ENCODE measurements at places on chromosomes 12 and 14. TPM values are rescaled to one million over a fixed set of nuclear protein-coding genes. Genes with fewer than 3 reads are reported as not detected.
A peak's percentile ranks its signal among the peaks of the same experiment; 100 is the strongest.

DNA sequence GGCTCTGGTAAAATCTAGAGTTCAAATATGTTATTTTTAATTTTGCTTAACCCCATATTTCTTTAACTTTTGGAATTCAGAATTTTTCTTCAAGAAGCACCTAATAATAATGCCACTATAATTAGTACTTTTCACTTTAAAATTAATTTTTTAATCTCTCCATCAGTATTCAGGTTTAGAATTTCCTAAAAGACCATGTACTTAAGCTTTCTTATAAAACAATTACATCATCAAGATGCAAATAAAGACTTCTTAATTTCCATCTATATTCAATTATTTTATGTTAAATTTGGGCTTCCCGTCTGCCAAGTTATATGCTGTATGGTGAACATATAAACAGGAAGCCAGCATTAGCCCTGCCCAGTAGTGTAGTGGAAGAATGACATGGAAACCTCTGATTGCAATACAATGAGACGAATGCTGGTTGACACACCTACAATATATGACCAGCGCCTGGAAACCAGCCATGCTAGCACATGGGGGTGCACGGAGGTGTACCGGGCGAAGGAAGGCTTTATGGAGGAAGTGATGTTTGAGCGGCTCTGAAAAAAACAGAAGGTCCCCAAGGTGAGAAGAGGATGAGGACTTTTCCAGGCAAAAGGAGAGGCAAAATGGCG, 82.2 kb downstream of the LLPH start:
- no peak for DNase-seq

DNA sequence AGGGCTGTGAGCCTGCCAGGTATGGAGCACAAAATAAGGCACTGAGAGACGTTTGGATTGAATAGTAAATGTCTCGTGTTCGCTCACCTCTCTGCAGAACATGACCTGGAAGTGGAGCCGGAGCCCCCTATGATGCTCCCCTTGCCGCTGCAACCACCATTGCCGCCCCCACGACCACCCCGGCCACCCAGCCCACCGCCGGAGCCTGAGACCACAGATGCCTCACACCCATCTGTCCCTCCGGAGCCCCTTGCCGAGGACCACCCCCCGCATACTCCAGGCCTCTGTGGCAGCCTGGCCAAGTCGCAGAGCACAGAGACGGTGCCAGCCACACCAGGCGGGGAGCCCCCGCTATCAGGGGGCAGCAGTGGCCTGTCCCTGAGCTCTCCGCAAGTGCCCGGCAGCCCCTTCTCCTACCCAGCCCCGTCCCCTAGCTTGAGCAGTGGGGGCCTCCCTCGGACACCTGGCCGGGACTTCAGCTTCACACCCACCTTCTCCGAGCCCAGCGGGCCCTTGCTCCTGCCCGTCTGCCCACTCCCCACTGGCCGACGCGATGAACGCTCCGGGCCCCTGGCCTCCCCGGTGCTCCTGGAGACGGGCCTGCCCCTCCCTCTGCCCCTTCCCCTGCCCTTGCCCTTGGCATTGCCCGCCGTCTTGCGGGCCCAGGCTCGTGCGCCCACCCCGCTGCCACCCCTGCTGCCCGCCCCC, 18.7 kb downstream of the SETD1B start:
- DNase-seq, result no peak

CELA1 gene
- total RNA-seq, result not detected

SERPINA9 gene
- not detected for total RNA-seq

- no peak for DNase-seq
Observed at GRCh38 chr14:44383636-44384035, 123.4 kb downstream of the FSCB start.

DNA sequence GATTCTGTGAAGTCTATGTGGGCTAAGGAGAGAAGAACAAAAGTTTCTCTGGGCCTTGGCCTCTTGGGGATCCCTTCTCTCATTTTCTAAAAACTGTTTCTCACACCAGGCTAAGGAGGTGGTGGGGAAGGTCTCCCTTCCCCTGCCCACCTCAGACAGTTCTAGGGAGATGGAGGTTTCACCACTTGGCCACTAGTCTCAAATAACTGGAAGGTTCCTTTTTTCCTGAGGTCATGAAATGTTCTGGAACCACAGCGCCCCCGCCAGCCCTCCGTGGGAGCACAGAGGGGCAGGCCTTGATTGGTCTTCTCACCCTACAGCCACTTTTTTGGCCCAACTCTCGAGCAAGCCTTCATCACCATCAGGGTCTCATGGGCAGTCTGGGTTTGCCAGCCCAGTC, 12.6 kb downstream of the C12orf43 start:
- no peak for DNase-seq

ZFC3H1 gene
- 6.5 TPM for total RNA-seq

- no peak for DNase-seq
Observed at GRCh38 chr14:57761800-57762199, 104.1 kb downstream of the SLC35F4 start.

SLC10A1 gene
- 0.22 TPM for total RNA-seq

DNA sequence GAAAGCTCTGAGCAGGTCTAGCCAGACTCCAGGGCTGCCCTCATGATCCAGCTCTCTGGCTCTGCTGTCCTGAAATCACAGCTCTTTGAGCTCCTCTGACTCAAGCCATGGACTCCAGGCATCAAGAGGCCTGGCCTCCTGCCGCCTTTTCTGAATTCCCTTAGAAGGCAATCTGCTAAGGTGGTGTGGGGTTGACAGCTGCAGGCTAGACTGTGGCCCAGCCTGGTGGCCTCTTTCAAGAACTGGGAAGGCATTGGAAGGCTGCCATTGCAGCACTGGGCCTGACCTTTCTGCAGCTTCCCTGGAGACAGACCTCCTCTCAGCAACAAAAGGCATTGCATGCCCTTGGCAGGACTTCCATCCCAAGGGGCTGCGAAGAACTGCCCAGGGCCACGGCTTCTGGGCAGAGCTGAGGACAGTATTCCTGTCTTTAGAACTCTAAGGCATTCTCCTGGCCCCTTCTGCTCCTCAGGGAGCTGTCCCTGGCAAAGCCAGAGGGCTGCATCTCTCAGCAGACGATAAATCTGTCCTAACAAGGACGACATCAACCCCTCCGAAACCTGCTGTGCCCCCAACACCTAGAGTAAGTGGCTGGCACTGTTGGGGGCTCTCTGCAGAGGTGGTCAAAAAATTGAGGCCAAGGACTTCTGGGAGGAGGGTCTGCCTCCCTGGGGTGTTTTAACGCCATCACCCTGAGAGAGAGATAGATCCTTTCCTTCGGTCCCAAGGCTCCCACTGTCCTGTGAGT, 115.6 kb downstream of the RBM19 start:
- DNase-seq, result peak; percentile 89

- no peak for DNase-seq
Observed at GRCh38 chr12:49733219-49734017, 7.9 kb upstream of the TMBIM6 start.

DAO gene
- not detected for total RNA-seq

CPM gene
- 20.5 TPM for total RNA-seq

- no peak for DNase-seq
Observed at GRCh38 chr12:65922077-65922476, 97.8 kb downstream of the HMGA2 start.

KRT85 gene
- not detected for total RNA-seq

GRCh38 chr12:19021646-19022045, 107.9 kb upstream of the PLEKHA5 start:
- no peak for DNase-seq

RASSF9 gene
- 0.46 TPM for total RNA-seq

- DNase-seq, result peak; percentile 86
Observed at GRCh38 chr12:132593938-132594358, 16.4 kb downstream of the LRCOL1 start.

KRT79 gene
- total RNA-seq, result not detected

DNA sequence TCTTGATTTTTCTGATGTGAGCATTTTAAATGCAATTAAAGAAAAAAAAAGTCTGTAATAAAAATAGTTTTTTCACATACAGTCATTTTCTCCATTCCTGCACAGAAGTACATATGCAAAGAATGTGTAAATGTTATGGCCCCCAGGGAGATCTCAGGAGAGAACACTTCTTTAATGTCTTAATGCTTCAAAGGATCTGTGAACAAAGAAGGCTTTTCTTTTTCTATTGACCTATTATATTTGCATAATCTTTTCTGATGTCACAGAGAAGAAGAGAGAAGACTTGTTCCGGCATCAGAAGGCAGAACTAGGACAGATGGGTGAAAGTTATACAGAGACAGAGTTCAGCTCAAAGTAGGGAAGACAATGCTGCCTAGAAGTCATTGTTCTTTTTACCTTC, 413.5 kb upstream of the STXBP6 start:
- DNase-seq, result no peak

GRCh38 chr12:32072102-32072501, 34.5 kb upstream of the BICD1 start:
- DNase-seq, result no peak

- DNase-seq, result no peak
Observed at GRCh38 chr14:69675245-69675583, 63.8 kb downstream of the SUSD6 start.

DNA sequence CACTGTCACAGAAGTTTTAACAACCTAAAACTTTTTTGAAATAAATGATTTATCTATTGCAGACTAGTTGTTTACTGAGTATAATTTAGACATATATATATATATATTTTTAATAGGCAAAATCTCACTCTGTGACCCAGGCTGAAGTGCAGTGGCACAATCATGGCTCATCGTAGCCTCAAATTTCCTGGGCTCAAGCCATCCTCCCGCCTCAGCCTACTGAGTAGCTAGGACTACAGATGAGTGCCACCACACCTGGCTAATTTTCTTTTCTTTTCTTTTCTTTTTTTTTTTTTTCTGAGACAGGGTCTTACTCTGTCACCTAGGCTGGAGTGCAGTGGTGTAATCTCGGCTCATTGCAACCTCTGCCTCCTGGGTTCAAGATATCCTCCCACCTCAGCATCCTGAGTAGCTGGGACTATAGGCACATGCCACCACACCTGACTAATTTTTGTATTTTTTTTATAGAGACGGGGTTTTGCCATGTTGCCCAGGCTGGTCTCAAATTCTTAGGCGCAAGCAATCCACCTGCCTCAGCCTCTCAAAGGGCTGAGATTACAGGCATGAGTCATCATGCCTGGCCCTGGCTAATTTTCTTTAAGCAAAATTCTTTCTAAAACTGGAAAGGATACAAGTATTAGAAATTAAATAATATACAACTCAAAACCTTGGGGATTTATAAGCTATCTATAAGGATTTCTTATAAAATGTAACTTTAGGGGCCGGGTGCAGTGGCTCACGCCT, 23.1 kb downstream of the EEA1 start:
- DNase-seq, result peak; percentile 38

DNA sequence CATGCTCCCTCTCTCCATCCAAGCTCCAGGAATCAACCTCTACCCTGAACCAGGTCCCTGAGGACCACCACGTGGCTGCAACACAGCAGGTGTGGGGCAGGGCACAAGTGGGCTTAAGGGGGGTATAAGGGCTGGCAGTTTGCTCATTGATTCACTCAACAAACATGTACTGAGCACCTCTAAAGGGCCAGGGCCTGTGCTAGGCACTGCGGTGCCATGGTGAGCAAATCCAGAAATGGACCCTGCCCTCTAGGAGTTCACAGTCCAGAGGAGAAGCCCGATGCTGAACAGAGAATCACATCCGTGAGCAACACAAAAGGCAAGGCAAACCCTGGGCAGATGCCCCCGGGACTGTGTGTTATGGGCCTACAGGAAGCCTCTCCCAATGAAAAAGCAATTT, 6.5 kb upstream of the AQP2 start:
- no peak for DNase-seq

MANSC4 gene
- not detected for total RNA-seq

DNA sequence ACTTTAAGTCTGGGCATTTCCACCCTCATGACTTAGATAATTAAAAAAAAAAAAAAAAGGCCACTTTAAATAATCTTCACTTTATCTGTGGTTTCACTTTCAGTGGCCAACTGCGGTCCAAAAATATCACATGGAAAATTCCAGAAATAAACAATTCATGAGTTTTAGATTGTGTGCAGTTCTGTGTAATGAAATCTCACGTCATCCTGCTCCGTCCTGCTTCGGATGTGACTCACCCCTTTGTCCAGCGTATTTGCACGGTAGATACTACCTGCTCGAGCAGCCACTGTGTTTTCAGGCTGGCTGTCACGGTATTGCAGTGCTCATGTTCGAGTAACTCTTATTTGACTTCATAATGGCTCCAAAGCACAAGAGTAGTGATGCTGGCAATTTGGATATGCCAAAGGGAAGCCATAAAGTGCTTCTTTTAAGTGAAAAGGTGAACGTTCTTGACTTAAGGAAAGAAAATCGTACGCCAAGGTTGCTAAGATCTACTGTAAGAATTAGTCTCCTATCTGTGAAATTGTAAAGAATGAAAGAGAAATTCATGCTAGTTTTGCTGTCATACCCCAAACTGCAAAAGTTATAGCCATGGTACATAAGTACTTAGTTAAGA, 2.4 kb downstream of the E2F7 start:
- DNase-seq, result no peak

BCAT1 gene
- total RNA-seq, result 1.6 TPM

GNG2 gene
- total RNA-seq, result 4.9 TPM

DNA sequence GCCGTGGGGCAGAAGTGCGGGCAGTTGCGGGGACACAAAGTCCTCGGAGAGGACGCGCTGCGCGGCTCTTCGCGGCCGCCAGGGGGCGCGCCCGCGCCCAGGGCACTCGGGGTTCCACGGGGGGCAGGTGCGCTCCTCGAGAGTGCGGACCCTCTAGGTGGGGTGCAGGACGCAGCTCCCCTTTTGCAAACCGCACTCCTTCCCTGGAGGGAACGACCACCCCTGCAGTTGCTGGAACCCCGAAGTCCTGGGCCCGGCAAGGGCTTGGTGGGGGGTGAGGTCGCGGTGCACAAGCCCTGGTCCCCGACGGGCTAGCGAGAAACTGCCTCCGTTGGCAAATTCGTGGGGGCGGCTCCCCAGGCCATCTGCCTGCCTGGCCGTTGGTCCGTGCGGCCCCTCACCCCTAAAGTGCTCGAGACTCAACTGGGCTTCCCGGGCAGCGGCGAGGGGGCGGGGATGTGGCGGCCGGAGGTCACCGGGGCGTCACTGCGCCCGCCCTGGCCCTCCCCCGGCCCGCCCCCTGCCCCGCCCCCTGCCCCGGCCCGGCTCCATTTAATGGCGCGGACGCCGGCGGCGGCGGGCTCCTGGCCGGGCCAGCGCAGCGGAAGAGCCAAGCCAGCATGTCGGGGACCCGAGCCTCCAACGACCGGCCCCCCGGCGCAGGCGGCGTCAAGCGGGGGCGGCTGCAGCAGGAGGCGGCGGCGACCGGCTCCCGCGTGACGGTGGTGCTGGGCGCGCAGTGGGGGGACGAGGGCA, at the start of gene ADSS1:
Gene ADSS1, plus strand, starts transcription at position 579 of the 756 bp plus-strand sequence. Its CDS starts 42 bp downstream, at position 621.
- DNase-seq, result peak; percentile 58

GRCh38 chr12:117165342-117165741, 24.9 kb downstream of the FBXO21 start:
- no peak for DNase-seq

DGKA gene
- total RNA-seq, result 1.9 TPM

DNA sequence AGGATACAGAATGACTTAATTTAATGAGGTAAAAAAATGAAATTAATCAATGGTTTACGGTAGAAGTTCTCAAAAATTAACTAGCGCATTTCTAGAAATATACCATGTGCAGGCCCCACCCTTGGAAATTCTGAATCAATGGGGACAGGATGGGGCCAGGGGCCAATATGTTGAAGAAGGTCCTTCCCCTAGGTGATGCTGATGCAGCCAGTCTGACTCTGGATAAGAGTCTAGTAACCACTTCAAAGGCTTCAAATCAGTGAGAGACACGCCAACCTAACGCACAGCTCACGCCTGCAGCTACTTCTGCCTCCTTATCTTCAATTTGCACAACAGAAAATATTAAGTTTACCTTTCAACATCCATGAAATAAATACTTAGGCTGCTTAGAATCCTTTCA, 14.9 kb downstream of the GIT2 start:
- DNase-seq, result no peak

Data from gastrocnemius medialis (tissue), 4 donors.